Lung (tissue), 17 donors: ENCODE measurements at places on chromosomes 7 and 10. TPM values are rescaled to one million over a fixed set of nuclear protein-coding genes. Genes with fewer than 3 reads are reported as not detected.

Gene DOCK4
- 21.4 TPM for polyA plus RNA-seq

Gene PAX2
- polyA plus RNA-seq: not detected

Gene GPER1
- polyA plus RNA-seq: 6.7 TPM

Gene MMP21
- 0.08 TPM for polyA plus RNA-seq

Gene UBTD1
- polyA plus RNA-seq: 41.8 TPM

Gene ACTL6B
- not detected for polyA plus RNA-seq

Gene CUEDC2
- 42.1 TPM for polyA plus RNA-seq

- no peak for DNase-seq
Measured at GRCh38 chr7:146894927-146895326, 778.3 kb downstream of the CNTNAP2 start.

DNA sequence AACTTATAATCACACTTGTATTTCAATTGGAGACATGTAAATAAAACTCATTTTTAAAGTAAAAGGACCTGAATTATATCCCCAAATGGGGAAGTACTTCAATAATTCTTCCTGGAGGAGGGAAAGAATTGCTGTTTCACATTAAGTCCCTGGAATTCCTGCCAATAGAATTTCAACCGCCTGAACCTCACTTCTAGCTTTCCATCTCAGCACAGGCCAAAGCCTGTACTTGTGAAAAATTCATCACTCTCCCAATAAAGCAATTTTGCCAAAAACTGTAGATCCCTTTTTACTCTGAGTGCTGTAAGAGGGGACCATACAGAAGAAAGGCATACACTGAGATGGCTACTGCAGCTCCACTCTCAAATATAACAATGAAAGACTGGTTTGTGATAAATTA lies 54.8 kb downstream of the CADPS2 start:
- no peak for DNase-seq

DNA sequence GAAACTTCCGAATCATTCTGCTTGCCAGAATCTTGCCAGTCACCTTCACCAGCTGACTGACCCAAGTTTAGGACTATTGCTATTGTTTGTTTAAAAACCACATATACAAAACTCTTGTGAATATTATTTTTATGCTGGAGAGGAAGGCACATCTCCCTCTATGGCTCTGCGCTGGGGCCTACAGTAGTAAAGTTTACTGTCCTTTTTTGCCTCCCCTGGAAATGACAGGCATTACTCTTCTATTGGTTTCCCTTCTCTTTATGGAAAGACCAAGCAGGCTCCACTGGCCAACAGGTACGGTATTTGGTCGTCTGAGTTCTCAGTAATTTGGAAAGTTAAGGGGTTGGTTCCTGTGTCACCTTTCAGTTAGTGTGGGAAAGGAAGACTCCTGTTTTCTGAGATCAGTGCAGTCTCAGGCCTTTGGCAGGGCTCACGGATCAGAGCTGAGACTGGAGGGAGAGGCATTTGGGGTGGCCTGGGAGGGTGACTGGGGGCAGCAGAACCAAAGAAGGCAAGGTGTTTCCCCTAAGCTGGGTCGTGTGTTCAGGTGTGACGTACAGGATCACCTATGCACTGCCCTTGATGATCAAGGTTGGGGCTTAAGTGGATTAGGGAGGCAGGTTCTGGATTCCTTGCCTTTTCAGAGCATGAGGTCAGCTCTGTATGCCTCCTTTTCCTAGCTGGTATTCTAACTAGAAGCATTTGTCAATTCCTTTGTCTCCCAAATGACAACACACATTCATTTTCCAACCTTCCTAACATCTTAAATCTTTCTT lies 16.0 kb upstream of the KIF5B start:
- DNase-seq: no peak

- DNase-seq: no peak
Measured at GRCh38 chr10:86071145-86071544, 295.4 kb downstream of the GRID1 start.

DNA sequence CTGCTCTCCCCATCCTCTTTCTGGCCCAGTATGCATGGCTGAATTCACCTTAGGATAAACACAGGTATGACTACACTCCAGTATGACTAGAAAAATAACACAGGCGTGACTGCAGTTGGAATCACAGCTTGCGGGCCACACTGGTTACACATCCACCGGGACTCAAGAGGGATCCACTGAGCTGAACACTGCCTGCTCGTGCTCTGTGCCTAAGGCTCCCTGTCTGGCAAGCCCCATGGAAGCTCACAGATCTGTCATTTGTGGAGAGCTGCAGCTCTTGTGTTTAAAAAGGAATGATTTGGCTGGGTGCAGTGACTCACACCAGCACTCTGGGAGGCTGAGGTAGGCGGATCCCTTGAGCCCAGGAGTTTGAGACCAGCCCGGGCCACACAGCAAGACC lies 26.8 kb downstream of the VOPP1 start:
- no peak for DNase-seq

GRCh38 chr10:88457660-88458059 lies 125.5 kb downstream of the RNLS start:
- no peak for DNase-seq

DNA sequence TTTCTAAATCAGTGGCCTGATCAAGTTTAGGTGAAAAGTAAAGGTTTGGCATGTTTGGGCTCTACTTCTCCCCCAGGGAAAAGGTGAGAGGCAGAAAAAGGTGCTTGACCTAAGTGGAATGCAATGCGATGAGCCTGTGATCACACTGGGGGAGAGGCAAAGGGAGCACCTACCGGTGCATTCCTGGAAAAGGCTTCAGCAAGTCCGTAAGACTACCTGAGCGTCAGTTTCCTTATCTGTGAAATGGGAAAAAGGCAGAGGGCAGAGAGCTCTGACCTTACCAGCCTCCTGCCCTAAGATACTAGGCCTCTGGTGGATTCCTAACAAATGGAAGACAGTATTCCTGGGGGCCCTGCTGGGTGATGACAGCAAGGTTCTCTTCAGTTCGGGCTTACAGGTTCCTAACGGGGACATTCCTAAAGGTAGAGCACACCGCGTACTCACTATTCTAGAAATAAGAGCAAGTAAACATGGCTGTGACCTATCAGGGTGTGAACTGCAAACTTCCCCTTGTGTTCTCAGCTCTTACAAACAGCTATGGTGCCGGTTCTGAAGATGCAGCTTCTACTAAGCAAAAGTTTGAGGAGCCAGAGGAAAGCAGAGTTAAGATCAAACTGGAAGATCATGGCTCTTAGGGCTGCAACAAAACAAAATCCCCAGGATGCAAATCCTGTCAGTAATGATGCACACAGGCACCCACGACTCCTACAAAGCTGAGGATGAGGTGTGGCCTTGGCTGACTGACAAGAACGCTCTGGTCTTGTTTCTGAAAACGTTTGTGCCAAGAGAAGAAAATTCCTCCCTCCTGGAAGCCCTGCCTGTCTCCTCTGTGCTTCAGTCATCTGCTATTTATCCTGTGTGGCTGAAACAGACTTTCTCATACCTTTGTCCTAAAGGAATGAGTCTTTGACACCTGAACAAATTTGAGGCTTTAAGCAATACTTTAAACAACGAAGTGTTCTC lies 13.3 kb upstream of the ACSL5 start:
- DNase-seq: no peak

DNA sequence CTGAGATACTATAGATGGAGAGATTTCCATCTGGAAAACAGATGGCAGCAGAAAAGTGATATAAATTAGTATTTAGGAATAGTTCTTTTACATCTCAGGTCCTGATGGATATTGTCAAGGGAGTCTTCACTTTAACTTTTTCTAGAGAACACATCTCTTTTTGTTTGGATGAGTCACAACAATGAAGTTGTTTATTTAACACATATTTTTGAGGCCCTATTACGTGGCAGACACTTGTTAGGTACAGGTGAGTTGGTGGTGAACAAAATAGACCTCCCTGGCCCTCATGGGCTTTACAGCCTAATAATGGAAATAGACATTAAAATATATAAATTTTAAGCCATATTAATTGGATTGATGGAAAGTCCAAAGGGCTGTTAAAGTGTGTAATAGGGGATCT lies 168.3 kb downstream of the VTI1A start:
- DNase-seq: no peak

GRCh38 chr7:69684369-69685292 lies 86.4 kb downstream of the AUTS2 start:
- peak; percentile 56 for DNase-seq

GRCh38 chr10:116877391-116877790 lies 28.1 kb downstream of the ENO4 start:
- DNase-seq: no peak

DNA sequence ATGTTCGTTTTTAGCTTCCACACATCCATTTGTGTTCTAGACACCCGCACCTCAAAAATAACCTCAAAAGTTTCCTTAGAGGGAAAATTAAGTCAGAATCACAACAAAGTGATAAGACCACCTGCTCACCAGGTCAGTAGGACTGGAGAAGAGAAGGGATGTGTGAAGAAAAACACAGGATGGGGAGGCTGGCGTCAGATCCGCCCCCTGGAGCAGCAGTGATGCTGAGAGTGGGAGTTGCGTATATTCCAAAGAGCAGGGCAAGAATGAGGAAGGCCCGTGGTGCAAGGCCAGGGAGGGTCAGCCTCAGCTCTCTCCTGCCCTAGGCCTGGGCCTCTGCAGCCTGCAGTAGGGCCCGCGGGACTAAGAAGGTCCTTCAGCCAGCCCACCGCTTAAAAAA lies 28.7 kb downstream of the CRTAC1 start:
- DNase-seq: no peak

- DNase-seq: peak; percentile 73
Measured at GRCh38 chr7:80659120-80660055, 20.9 kb downstream of the CD36 start.

DNA sequence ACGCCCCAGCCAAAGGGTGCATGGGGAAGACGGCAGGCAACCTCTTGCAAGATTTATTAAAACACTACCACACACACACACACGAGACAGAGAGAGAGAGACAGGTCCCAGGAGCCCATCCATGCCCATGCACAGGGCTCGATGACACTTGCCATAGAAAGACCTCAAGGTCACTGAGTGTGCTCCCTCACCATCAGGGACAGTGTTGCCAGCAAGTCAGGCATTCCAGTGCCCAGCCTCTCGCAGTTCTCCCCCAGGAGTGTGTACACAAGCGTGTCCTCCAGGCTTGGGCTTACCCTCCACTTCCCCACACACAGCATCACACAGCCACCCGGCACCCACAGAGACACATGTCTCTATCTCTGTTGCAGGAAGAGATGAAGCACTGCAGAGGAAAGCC lies 46.8 kb upstream of the SLF2 start:
- DNase-seq: no peak

DNA sequence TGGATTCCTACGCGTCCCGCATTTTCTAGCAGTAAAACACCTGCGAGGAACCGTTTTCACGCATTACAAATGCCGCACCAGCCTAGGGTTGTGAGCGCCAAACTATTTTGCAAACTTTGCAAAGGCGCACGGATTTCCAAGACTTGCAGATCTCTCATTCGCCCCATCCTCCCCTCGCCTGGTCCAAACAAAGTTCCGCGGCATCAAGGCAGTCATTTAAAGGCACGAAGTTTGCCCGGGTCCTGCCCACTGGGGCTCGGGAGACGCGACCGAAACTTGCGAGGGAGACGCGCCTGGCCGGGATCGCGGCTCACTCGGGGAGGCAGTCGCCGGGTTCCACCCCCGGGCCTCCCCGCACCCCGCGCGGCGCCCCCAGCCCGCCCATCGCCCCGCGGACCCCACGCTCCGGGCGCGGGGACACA lies 613 bp downstream of the USP6NL start:
- peak; percentile 61 for DNase-seq

DNA sequence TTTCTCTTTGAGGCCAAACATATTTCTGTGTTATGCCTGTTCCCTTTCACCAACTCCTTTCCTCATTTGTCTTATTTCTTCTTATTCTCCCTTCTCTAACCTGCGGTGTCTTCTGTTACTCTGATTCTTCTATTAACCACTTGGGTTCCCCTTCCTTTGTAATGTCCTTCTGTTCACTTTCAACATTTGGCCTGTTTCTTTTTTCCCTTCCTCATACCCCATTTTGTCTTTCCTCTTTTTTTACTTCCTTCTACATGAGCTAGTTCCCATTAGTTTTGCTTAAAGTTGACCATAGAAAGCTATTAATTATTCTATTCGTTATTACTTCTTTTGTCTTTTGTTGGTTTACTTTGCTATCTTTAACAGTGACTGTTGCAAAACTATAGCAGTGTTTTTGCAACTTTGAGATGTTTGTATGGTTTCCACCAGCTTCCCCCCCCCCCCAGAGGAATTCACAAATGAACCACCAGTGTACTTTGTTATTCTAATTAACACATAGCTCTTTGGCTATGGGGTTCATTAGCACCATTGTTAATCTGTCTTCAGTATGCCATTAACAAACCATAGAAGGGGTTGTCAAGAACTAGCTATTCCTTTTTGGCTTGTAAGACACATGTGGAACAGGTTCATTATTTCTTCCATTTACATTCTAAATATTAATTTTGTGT lies 2.9 kb downstream of the LRGUK start:
- no peak for DNase-seq

DNA sequence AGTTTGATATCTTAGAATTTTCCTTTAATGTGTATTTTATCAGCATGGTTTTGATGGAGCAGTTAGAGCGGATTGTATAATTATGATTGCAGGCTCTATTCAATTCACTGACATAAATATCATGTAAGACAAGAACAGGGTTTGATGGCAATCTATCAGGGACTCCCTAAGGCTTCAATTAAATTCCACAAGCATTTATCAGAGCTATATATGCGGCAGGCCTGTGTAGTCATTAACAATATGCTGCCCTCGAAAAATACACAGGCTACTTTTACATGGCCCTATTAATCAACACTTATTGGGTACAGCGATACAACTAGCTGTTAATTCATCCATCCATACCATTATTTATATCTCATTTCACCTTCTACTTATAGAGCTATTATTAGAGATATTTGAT lies 358.1 kb upstream of the TPK1 start:
- no peak for DNase-seq

- DNase-seq: no peak
Measured at GRCh38 chr10:51180141-51180540, 105.9 kb downstream of the PRKG1 start.

DNA sequence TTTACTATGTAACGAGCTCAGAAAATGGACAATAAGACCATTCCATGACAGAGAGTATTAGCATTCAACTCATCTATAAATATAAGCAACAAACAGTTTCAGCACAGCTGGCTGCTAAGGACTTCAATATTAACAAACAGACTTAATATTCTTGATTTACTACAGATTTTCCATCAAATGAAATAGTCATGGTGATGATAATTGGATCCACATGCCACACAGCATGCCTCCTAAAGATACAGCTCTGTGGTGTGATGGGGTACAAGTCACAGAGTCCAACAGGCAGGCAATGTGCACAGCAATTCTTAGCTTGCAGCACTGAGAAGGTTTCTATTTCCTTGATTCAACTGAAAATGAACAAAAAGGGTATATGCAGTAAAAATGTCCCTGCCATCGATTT lies 54.0 kb downstream of the DOCK4 start:
- DNase-seq: no peak

DNA sequence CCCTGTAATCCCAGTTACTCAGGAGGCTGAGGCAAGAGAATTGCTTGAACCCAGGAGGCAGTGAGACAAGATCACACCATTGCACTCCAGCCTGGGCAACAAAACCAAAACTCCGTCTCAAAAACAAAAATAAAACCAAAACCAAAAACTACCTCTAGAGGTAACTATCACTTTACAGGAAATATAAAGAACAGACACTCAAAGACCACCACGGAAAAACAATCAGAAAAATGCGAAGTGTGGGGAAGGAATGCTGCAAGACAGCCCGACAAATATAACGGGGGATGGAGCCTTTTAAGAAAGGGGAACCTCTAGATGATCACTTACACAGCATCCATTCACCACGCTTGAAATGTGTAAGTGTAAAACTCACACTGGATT lies 4.3 kb downstream of the HNRNPF start:
- DNase-seq: no peak

GRCh38 chr10:60016794-60017193 lies 110.4 kb upstream of the CCDC6 start:
- DNase-seq: no peak
